ENCODE measurements at places on chromosomes 4 and X.

- no peak for DNase-seq
These were observed 81.7 kb downstream of the SLC10A7 start for GRCh38 chr4:146439999-146440398.

DNA sequence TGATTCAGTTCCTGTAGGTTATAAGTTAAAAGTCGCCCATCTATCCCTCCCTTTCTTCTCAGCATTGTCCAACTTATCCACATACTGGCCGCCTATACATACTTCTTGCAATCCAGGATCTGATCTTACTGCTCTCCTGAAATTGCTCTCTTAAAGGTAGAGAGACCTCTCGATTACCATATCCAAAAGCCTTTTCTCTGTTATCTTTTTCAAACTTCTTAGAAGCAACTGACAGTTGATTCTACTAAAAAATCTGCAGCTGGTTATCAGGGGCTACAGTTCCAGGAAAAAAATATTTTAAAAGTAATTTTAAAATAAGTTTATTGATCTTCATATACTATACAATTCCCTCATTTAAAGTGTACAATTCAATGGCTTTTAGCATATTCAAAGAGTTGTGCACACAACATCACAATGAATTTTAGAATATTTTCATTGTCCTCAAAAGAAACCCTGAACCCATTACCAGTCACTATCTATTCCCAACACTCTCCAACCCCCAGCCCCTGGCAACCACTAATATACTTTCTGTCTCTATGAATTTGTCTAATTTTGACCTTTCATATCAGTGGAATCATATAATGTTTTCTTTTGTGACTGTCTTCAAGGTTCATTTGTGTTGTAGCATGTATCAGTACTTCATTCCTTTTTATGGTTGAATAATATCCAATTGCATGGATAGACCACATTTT lies 102.0 kb downstream of the HDAC8 start:
- DNase-seq = no peak

DNA sequence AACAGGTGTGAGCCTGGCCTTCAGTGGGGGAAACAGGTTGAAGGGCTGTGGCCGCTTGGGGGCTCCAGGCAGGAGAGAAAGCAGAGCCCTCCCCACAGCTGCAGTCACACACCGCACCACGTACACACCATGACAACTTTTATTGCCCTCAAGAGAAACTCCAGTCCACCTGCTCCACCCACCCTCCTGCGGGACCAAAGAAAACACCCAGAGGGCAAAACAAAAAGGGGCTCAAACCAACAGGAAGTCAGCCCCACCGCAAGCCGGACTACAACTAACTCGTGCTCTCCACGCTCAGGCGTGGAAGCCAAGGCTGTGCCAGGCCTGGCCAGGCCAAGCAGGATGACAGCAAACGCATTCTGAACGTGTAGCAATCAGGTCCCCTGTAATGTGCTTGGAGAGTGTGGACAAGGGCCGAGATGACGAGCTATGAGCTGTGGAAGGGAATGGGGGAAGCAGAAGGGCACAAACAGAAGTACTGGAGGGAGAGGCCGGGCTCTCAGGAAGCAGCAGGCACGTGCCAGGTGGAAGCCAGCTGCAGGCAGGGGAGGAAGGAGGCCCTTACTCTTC lies 12.7 kb downstream of the SLC6A8 start:
- no peak for DNase-seq

DNA sequence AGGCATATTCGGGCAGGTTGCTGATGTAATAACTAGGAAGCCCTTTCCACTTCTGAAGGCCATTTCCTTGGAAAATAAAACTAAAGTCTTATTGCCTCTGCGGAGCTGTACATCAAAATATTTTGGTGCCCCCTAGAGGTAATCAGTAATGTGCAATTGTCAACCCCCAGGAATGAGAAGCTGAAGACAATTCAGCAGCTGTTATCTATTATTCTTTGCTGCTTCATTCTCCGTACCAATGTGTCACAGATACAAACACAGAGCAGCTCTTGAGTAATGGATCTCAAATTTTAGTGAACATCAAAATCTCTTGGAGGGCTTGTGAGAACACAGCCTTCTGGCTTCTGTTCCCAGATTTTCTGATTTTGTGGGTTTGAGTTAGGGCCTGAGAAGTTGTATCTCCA lies 3.5 kb upstream of the SLIT2 start:
- DNase-seq = no peak

GRCh38 chr4:145554691-145555090 lies 64.5 kb upstream of the MMAA start:
- DNase-seq = no peak

DNA sequence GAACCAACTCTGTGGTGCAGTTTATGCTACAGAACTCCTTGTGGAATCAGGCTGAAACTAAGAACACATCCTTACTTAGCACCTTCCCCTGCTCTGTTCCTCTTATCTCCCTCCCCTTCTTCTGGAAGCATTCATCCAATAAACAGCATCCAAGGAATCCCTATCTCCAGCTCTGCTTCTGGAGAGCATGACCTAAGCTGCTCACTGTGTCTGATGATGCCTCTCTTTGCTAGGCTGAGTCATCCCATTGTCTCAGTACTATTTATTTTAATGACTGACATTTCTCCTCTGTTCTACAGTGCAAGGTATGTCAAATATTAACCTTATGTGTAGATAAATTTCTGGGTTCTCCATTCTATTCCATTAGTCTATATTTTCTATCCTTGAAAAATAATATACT lies 71.2 kb downstream of the BEND2 start:
- no peak for DNase-seq

DNA sequence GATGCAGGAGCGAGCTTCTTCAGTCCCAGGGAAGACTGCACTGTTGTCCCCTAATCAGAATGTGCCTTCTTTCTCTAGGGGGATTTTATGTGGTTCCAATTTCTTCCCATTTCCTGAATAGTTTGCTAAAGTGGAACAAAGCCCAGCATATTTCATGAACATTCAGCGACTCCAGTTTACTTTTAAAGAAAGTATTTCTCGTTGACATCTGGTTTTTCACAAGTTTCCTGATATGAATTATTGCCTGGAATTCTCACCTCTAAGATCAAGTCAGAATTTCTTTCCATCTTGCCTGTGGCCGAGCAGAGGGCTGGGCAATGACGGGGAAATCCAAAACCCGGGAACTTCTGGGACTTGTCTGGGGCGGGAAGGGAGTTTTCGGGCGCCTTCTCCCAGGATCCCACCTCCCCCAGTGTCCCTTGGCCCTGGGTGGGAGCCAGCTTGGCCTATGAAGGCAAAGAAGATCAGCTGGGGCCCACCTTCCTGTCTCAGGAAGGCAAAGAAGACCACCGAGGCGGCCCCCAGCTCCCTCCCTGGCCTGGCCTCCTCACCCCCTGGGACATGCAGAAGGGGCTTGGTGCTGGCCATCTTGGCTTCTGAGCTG lies 15.4 kb downstream of the SORCS2 start:
- no peak for DNase-seq

GRCh38 chr4:7841071-7841470 lies 98.6 kb downstream of the AFAP1 start:
- no peak for DNase-seq

- no peak for DNase-seq
These were observed at the start of gene ARHGAP4 for GRCh38 chrX:153925739-153926551. Gene ARHGAP4, minus strand, starts transcription at chrX:153926264. Its CDS starts 62 bp downstream, at chrX:153926202.

DNA sequence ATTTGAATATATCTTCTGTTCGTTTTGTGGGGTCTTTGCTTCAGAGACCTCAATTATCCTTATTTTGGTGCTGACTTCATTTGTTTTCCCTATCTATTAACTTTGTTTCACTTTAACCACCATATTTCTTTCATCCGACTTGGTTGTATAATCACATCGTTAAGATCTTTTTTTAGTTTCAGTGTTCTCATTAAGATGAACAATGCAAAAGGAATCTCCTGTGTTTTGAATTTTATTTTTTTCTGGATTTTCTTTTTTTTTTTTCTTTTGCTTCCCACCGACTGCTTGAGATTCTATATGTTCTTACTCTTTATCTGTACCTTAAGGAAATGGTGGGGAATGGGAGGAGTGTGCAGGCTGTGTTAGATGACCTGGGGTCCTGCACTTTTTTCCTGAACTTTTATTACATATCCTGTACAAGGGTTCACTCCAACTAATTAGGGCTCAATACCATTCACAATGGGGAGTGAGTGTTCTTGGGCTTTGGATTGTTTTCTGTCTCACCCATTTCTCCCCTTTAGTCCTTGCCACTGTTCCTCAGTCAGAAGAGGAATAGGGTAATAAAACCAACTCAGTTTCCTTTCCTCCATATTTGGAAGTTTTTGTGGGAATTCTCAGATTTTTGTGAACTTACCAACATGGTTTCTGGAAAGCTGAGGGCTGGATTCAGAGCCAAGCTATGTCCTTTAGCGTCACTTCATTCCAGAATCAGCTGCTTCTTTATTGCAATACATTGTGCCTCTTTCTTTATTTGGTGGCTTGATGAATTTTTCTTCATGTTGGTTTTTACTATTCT lies 43.2 kb upstream of the BMPR1B start:
- DNase-seq = no peak

DNA sequence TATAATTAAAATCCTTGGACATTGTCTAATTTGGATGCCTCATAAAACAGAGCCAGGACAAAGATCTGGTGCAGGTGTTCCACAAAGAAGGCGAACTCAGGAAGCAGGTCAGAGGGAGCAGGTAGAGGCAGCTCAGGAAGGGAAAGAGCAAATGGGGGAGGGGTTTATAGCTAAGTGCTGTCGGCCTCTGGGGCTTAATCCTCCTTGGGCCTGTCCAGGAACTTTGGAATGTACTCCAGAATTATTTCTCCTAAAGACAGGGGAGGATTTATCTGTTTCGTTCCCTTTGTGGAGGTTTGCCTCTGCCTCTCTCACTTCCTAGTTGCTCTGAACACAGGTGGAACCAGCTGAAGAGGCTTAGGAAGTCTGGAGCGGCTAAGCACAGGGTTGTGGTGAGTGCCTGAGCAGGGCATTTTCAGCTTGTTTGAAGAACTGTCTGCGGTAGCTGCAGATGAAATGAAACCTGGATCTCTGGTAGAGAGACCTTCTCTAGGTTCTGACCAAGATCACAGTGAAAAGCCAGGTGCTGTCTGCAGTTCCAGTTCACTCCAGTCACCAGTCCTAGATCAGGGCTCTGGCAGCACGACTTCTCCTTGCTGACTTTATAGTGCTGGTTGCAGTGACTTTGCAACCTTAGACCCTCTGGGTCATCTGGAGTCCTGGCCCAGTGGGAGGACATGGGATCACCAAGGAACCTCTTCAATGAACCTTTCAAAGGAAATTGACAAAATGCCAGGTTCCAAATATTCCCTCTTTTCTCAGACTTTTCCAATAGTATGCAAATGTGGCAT lies 519.2 kb downstream of the PCDH10 start:
- no peak for DNase-seq

GRCh38 chrX:15877380-15877779 lies 22.8 kb upstream of the AP1S2 start:
- no peak for DNase-seq

DNA sequence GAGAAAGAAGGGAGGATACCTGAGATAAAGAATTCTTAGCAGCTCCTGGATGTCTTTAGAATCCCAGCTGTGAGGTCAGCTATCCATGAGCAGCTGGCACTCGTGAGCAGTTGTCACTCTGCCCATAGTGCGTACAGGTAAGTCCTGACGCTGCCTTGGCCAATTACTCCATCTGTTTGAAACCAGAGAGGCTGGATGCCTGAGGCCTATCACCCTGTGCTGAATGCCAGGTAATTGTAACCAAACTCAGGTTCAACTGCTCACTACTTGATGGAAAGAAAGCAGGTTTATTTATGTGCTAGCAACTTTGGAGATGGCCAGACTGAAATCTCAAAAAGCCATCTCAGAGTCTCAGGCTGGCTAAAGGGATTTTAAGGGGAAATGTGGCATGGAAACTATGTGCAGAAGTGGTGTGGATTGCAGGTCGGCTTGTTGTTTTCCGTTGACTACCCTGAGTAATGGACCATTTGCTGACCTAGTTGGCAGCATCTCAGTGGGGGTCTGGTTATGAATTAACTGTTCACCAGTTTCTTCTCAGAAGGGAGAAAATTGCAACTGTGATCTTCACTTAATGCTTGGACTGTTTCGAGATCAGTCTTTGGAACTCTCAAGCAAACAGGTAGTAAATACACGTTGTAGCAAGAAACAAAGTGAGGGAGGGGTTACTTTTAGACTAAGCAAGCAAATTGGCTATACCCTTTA lies 1614.0 kb upstream of the PCDH10 start:
- no peak for DNase-seq

DNA sequence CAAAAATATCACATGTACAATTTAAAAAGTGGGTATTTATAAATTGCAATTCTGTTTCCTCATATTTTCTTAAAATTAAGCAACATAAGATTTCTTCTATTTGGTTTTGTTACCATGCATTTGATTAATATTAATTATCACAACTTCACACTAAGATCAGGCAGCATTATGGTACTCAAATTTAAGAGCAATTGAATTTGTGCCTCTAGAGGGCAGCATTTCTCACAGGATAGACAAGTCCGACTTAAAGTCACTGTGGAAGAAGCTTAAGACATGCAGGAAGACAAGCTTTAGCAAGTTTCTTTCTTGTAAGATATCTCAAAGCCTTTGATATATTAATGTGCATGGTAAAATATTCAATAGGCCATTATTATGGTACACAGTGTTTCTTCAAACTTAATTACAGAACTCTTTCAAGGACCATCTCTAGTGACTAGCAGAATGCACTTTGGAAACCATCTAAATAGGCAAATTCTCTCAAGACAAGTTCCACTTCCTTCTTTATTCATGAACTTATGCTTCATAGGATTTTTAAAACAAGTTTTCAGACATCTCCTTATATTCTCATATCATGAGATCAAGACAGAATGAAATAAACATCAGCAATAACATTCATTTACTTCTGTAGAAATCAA lies 35.0 kb downstream of the FBXW7 start:
- peak; percentile 56 for DNase-seq

DNA sequence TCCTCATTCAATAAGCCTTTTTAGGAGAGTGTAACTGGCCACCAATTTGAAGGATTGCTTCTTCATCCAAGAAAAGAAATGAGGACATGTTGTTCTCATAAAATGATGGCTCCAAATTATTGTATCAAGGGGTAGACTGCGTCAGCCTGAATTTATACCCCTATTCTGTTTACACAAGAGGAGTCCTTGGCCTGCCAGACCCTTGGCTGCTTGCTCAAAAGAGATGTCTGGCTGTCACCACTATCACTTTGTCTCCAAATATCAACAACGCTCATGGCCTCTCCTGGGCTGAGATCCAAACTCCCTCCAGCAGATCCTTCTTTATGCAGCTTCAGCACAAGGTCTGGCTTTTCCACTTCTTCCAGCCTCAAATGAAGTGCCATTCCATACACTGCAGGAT lies 127.9 kb downstream of the OR13H1 start:
- no peak for DNase-seq

Measured in HTR-8/SVneo (cell line).